Thyroid gland (tissue), 4 donors: ENCODE measurements at places on chromosomes 16 and 17.

DNA sequence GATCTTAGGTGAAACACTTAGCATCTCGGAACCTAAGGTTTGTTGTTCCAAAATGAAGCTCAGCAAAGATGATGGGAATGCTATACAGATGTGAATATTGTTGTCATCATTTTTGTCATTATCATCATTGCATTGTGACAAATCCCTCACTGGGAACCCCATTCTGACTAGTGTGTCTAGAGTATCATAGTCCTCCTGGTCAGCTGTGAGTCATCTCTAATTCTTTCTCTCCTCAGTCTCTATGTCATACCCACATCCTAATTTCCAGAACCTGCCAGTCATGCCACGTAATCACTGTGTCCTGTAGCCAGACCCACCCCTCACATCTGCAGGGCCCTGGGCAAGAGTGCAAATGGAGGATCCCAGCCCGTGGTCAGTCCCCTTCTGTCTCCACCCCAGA lies 60.5 kb upstream of the CLEC3A start:
- no peak for DNase-seq

- DNase-seq: peak; percentile 62
These were observed 787 bp downstream of the NT5C start for GRCh38 chr17:75130632-75131277.

- no peak for DNase-seq
These were observed 11.6 kb downstream of the DPEP1 start for GRCh38 chr16:89624777-89625761.

GRCh38 chr16:7839568-7839967 lies 506.9 kb downstream of the RBFOX1 start:
- DNase-seq: no peak

DNA sequence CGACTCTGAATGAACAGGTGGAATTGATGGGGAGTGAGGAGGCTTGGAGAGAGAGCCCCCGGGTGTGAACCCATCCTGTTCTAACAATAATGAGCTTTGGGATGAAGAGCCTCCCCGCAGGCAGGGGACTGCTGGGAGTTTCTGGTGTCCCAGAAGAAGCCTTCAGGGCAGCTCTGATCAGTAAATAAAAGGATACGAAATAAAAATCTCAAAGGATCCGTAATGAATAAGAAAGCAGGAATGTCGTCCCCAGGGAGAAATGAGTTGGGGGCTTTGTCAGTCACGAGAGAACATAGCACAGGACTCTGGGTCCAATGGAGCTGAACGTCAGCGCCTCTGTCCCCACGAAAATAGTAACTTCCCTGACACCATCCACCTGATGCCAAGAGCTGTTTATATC lies 113.4 kb downstream of the PITPNC1 start:
- no peak for DNase-seq

- no peak for DNase-seq
These were observed 53.5 kb downstream of the TIMM22 start for GRCh38 chr17:1050246-1050995.
